Mucosa of descending colon (tissue), 3 donors: ENCODE measurements at places on chromosomes 6 and 20. TPM values are rescaled to one million over a fixed set of nuclear protein-coding genes. Genes with fewer than 3 reads are reported as not detected.
A peak's percentile ranks its signal among the peaks of the same experiment; 100 is the strongest.

The AVP gene
- not detected for total RNA-seq

The IFT52 gene
- total RNA-seq, result 22.8 TPM

The NOTCH4 gene
- 1.5 TPM for total RNA-seq

The FAM209B gene
- not detected for total RNA-seq

DNA sequence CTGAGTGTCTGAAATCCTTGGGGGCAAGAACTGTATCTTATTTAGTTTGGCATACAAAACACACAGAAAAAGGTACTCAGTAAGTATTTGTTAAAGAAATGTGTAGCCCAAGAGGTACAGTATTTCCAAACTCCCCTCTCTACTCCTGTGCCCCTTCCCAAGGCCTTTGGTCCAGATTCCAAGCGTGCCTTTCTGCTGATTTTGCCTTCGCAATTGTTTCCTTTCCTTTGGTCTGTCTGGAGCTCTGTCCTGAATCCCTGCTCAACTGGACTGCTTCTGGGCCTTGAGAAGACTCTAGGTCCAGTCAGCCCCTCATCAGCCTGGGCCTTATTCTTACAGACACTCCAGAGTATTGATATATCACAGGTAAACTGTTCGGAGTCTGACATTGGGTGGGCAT, 122.2 kb upstream of the SYNCRIP start:
- no peak for DNase-seq

The PACSIN1 gene
- total RNA-seq, result 0.67 TPM

DNA sequence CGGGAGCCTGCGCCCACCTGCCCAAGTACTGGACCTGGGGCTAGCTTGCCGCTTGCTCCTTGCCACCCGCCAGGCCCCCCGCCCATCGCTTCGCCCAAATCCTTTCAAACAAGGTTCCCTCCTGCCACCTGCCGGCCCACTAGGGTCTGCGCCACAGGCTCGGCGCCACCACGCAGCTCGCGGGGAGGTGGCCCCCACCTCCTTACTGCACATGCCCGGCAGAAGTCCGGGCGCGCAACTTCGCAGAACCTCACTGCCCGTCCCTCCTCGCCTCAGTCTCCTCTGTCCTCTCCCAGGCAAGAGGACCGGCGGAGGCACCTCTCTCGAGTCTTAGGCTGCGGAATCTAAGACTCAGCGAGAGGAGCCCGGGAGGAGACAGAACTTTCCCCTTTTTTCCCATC, 11.2 kb downstream of the GNAS-AS1 start:
- no peak for DNase-seq

DNA sequence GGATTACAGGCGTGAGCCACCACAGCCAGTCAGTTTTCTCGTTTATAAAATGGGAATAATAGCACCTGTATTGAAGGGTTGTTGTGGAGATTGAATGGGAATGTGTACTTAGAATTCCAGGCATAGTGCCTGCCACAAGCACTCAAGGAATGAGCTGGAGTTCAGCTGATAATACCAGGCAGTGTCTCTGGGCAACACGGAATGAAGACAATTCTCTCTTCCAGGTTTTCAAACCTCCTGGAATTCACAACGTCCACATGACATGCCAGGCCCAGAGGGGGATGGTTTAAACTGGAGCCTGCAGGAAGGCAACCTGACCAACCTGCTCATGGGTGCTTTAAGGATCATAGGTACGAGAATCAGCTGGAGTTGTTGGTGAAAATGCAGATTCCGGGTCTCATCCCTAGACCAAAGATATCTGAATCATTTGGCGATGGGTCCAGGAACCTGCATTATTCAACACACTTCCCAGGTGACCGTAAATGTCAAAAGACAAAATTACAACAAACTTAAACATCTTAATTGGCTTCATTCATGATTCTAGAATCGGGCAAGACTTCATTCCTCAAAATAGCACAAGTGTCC, 1.9 kb upstream of the PTPN1 start:
- no peak for DNase-seq

The CST5 gene
- not detected for total RNA-seq

DNA sequence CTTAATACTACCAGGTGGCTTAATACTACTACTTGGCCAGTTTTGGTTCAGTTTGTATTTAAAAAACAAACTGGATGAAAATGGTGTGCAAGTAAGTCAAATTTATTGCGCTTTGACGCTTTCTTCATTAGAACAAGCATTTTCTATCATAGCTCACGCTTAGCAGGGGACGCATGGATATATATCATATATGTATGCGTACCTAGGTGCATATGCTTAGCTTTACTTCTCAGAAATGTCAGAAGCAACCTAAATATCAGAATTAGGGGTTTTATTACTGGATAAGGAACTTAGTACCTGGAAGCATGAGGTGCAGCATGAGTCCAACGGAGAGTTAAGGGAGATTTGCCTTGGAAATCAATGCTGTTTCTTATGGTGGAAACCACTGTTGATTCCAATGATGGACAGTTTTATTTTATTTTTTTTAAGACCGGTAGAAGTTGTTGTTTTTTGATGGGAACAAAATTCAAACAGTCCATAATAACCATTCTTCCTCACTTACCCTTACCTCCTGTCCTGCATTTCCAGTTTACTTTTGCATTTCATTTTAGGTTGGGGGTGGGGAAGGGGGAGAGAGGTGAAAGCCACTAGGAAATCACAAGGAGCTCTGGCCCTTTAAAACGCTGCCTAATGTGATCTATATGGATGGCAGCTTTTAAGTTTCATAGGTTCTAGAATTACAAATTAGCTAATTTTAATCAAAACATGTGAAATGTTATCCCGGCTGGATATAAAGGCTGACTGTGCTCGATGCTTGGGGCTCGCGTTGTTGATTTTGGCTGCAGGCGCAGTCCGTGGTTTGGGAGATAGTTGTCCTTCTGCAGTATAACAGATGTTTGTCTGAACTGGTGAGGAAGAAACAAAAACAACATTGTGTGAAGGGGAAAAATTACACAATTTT, 2.1 kb downstream of the SOBP start:
- no peak for DNase-seq

The DDO gene
- 3.5 TPM for total RNA-seq

DNA sequence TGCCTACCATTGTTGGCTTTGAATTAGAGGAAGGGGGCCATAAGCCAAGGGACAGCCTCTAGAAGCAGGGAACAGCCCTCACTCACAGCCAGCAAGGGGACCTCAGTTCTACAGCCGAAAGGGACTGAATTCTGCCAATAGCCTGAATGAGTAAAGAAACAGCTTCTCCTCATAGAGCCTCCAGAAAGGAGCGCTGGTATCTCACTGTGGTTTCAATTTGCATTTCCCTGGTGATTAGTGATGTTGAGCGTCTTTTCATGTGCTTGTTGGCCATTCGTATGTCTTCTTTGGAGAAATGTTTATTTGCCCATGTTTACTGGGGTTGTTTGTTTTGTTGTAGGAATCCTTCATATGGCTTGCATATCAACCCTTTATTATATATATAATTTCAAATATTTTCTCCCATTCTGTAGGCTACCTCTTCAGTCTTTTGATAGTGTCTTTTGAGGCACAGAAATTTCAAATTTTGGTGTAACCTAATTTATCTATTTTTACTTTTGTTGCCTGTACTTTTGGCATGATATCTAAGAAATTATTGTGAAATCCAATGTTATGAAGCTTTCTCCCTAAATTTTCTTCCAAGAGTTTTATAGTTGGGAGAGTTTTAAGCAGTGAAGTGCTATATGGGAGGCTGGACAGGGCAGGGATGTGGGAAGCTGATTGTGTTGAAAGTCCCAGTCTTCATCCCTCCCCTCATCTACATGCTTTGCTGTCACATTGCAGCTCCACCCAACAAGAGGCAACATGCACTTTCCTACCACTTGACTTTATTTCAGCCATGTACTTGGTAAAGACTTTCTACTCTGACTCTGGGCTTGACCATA, 82.3 kb upstream of the SHLD1 start:
- DNase-seq, result no peak

GRCh38 chr20:9493803-9494202, 20.6 kb upstream of the LAMP5 start:
- DNase-seq, result no peak

- no peak for DNase-seq
These were observed 28.4 kb downstream of the TGM2 start for GRCh38 chr20:38136421-38137245.

DNA sequence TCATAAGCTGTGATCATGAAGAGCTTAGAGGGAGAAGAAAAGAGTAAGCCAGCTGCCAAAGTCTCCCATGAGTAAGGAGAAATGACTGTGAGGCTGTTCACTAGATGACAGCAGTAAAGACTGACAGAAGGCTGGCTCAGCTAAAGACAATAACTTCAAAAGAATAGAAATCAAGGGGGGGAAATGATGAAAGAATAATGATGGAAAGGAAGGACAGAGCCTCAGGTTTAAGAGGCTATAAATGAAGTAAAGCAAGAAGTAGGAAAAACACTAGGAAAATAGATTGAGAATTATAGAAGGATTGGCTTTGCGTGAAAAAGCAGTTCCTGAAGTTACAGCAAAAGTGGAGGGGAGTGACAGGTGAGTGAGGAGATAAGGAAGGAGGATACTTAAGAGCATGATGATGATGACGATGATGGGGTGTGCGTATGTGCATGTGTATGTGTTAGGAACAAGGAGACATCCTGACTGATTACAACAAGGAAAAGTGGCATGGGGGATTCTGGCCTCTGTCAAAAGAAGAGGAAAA, 48.2 kb downstream of the HBS1L start:
- DNase-seq, result no peak

The FAM50B gene
- 3.3 TPM for total RNA-seq

DNA sequence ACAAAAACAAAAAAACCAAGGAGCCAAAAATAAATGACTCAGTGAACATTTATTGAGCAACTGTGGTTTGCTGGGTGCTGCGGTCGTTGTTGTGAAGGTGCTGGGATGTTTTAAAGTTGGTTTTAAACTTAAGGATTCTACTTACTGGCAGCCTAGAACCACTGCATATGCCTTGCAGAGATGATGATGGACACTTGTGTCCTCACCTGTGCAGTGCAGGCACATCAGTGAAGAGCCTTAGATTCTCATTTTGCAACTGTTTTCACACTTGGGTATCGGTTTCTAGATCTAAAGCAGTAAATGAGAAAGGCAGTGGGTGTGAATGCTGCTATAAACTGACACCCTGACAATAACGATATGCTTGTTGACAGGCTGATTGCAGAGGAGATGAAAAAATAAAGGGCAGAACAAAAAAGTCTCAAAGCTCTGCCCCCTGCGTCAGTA, 68.8 kb downstream of the UTRN start:
- no peak for DNase-seq

- no peak for DNase-seq
These were observed 6.3 kb downstream of the ALDH8A1 start for GRCh38 chr6:134943522-134944111.

- peak; percentile 61 for DNase-seq
These were observed 213.7 kb upstream of the CITED2 start for GRCh38 chr6:139588076-139588639.

GRCh38 chr6:111175109-111175508, 87.8 kb downstream of the SLC16A10 start:
- DNase-seq, result no peak

DNA sequence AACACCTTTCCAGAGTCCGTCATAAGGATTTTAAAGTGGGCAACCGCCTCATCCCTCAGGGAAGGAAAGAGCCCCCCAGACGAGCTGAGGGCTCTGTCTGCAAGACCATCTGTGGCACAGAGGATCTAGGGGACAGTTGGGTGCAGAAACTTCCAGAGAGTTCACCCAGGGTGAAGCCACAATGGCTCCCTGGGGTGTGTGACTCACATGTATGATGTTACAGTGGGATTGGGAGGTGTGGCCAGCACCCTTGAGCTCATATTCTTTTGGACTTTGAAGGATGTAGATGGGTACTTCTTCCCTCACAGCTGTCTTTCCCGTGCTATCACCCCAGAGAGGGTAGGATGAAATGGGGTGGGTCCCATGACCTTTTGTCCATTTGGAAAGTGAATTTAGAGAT, 95.5 kb downstream of the NCR2 start:
- DNase-seq, result no peak

GRCh38 chr6:42452171-42453030, 675 bp upstream of the TRERF1 start:
- DNase-seq, result peak; percentile 85

DNA sequence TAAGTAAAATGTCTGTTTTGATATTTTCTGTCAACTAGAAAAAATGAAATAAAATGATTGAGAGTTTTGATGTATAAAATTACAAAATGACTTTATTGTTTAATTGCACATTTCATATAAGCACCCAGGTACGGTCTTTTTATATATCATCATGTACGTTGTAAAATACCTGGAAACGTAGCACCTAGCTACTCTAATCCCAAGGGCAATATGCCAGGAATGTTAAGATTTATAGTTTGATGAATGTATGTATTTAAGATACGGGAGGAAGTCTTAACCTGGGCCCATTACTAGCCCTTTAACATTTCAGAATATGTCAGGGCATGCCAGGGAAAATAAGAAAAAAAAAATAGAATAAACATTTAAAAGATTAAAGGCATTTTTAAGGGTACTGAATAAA, 490.9 kb upstream of the NRSN1 start:
- no peak for DNase-seq

The SLC9A8 gene
- total RNA-seq, result 15.9 TPM

The IL17F gene
- total RNA-seq, result not detected

The VGLL2 gene
- not detected for total RNA-seq

The RPS21 gene
- 1,191 TPM for total RNA-seq

DNA sequence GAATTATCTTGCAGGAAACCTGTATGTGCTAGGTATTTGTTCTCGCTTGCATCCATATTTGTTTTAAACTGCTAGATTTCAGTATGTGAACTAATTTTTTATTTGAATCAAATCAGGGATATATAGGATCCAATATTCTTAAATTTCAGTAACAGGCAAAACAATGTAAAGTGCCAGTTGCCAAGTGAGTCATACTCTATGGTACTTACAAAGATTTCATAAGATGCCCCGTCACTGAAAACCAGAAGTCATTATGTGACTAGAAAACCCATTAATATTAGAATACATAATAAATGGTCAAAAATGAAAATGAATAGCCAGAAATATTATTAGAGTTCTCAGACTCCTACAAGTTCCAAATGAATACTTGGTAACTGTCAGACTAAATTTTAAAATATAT, 481.2 kb downstream of the TFAP2A start:
- DNase-seq, result no peak

DNA sequence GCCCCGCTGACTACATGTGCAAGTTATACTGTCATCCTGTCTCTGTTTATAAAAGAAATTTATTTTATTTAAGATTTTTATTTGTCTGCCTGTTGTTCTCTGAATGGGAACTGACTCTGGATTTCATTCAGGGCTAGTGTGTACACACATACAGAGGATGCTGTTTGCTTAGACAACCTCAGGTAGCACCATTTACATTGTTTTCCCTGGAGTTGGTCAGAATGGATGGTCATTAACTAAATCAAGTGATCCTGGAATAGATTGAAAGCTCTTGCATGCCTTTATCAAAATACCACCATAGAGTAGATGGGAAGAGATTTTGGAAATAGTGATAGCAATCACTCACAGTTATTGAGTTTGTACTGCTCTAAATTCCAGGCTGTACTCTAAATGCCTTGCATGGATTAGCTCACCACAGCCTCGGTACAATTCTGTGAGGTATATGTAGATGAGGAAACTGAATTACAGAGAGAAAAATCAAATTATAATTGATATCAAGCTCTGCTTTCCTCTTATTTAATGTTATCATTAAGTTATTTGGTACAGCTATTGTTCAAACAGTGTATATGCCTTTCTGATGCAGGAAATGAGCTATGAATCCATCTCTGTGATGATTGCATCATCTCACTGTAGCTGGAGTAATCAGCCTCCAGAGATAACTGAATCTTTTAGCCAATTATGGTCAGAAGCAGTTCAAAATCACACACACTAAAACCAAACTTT, 51.9 kb downstream of the RNF217 start:
- no peak for DNase-seq

- no peak for DNase-seq
These were observed 21.9 kb upstream of the SGK2 start for GRCh38 chr20:43536817-43537440.
